NCI-H1417 treated with DMSO at 0.1 percent for 48 hours (cell line): ENCODE measurements at places on chromosomes 12 and 14.
A peak's percentile ranks its signal among the peaks of the same experiment; 100 is the strongest.

- no peak for DNase-seq
Measured at GRCh38 chr12:113361574-113362370, 3.4 kb downstream of the PLBD2 start.

DNA sequence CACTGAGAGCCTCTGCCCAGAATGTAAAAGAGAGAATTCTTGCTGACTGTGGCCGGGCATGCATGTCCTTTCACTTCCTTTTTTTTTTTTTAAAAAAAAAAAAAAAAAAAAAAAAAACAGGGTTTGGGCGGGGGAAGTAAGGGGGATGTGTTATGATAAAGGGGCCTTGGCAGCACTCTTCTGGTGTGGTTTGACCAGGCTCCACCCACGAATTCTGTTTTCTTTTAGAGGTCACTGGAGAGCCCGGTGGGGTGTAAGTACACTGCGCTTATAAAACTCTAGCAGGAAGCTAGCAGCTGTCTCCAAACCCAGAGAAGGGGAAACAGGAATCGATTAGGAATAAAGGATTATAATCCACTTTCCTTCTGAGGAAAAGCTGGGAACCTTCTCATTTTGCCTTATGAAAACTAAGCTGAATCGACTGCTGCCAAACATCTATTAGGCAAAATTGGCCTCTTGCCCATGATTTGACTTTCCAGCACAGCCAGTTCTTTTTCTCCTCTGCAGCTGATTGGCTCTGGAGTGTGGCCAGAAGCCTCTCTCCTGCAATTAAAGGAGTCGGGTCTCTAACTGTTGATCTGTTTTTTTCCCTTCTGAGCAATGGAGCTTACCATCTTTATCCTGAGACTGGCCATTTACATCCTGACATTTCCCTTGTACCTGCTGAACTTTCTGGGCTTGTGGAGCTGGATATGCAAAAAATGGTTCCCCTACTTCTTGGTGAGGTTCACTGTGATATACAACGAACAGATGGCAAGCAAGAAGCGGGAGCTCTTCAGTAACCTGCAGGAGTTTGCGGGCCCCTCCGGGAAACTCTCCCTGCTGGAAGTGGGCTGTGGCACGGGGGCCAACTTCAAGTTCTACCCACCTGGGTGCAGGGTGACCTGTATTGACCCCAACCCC is 27.7 kb upstream of the HIGD1C start:
- DNase-seq = peak; percentile 87

DNA sequence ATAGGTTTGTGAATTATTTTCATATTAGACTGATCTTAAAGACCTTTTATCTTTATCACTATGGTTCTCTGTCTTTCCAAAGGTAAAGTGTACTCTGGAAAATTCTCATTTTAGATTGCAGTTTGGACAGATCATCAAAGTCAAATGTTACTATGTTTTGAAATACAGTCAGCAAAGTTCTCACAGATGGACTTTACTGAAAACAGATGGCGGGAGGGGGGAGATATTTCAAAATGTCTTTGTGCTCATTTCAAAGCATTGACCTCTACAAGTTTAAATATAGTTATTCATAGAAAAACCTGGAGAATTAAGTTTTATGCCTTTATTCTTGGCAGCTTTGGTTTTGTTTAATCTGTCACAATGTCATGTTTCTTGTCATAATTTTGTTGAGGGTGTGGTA is 51.8 kb upstream of the LRTM2 start:
- DNase-seq = no peak

DNA sequence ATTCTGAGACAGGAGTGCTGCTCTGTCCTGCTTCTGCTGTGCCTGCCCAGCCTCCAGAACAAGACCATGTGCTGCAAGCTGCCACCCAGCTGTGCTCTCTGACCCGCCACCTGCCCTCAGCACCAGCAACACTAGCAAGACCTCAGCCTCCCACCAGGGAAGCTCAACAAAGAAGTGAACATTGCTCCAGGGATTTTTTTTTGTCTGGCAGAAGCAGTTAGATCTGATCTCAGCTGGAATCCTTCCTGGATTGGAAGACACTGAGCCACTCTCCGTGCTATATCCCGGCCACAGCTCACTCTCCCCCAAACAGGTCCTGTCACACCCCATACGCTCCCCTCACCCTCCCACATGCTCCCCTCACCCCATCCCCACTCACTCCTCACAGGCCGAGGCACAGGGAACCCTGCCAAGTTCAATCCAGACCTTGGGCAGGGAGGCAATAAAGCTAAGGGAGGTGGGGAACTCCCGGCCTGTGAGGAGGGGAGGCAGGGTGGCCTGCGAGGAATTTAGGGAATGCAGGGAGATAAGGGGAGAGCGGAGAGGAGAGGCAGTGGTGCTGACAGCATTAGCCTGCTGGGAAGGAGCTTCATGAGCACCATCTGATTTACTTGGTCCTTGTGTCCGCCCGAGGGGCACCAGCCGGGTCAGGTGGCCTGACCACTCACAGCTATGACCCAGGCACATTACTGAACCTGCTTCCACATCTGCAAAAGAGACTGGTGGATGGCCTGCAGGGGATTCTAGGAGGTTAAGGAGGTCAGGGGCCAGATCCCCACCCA is 29.7 kb downstream of the CCDC85C start:
- DNase-seq = peak; percentile 36

DNA sequence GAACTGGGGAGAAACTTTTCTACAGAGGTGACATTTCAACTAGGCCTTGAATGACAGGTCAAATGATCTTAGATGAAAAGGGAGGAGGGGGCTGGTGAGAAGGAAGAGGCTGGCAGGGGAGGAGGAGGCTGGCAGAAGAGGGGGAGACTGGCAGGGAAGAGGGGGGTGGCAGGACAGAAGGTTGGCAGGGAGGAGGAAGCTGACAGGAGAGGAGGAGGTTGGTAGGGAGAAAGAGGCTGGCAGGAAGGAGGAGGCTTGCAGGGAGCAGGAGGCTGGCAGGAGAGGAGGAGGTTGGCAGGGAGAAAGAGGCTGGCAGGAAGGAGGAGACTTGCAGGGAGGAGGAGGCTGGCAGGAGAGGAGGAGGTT is 63.4 kb upstream of the PPP4R3A start:
- no peak for DNase-seq

GRCh38 chr12:116619246-116619645 is 60.1 kb downstream of the MAP1LC3B2 start:
- no peak for DNase-seq

DNA sequence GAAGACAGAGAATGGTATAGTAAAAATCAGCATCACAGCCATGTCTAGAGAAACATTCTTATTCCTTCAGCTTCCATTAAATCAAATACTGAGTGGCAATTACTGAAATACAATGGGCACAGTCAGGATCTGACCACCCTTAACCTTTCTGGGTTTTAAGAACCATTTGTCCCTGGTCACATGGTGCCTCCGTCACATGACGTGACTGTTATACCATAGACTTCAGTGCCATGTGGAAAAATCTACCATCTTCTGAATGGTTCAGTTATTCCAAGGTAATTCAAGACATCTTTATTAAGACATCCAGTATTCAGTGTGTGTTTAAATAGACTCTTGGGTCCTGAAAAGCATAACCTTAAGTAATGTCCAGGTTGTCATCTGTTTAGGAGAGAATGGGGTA is 553.1 kb upstream of the FLRT2 start:
- DNase-seq = no peak

DNA sequence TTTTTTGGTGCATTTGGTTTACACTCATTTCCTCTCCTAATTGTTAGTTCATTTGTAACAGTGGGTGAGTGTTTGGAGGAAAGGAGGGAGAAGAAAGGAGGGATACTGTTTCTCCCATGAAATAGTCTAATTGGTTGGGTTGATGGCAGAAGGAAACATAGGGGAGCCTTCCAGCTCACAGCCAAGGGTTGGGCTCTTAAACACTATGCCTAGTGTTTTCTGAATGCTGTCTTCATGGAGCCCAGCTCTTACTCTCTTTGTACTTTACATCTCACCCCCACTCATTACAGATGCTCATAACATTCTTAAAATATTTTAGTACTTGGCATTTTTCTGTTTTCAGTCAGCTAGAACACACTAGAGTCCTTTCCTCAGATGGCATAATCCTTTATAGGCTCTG is 38.2 kb downstream of the BAZ2A start:
- DNase-seq = no peak

- DNase-seq = no peak
Measured at GRCh38 chr14:98014851-98015615, 1217.9 kb downstream of the VRK1 start.

DNA sequence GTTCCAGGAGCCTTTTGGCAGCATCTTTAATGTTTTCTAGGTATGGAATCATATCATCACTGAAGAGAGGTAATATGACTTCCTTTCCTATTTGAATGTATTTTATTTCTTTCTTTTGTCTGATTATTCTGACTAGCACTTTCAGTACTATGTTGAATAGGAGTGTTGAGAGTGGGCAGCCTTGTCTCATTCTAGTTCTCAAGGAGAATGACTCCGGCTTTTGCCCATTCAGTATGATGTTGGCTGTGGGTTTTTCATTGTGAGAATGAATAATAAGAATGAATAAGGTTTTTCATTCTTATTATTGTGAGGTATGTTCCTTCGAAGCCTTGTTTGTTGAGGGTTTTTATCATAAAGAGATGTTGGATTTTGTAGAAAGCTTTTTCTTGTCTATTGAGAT is 98.9 kb downstream of the GPHN start:
- no peak for DNase-seq

DNA sequence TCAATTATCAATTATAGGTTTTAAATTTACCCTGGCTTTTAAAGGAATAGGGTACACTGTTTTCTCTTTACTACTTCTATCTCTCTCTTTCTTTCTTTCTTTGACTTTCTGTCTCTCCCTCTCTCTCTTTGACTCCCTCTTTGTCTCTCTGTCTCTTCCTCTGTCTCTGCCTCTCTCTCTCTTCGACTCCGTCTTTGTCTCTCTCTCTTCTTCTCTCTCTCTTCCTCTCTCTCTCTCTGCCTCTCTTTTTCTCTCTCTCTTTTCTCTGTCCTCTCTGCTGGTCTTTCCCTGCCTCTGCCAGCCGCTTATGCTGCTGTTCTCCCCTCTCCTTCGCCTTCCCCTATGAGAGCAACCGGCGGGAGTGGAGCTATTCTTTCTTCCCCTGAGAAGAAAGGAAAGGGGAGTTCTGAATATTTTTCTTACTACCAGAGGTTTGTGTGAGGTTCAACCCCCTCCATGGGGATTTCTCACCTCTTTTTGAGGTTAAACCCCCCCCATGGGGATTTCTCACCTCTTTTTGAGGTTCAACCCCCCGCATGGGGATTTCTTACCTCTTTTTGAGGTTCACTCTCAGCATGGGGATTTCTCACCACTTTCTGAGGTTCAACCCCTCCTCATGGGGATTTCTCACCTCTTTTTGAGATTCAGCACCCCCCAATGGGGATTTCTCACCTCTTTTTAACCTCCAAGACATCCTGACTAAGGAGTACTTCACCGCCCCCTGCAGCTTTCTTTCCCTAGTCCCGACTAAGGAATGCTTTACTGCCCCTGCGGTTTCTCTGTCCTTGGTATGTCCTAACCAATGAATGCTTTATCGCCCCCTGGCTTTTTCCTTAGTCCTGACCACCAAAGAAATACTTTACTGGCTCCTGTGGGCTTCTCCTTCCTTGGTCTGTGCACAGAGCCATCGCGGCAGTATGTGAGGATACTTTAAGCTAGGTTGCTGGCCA is 27.4 kb upstream of the DDHD1 start:
- no peak for DNase-seq

DNA sequence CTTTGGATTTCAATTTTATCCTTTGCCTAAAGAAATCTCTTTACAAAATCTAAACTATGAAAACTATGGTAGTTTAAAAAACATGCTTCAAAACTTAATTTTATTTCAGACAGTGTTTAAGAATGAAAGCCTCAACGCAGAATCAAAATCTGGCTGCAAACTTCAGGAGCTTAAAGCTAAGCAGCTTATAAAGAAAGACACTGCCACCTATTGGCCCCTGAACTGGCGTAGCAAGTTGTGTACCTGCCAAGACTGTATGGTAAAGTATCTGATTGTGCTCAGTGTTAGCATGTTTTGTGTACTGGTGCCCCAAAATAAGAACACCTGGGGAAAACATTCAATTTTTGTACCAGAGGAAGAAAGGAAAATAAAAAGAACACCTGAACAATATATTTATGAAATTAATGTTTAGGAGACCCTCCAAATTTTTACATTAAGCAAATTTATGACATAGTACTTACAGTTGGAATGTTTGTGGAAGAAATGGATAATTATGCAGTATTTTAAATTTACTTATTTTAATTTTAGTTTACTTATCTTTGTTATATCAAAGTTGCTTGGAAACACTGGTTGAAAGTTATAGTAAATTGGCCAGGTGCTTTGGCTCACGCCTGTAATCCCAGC is 12.2 kb downstream of the UBR7 start:
- DNase-seq = no peak

- no peak for DNase-seq
Measured at GRCh38 chr12:26205941-26206340, 10.6 kb downstream of the SSPN start.

DNA sequence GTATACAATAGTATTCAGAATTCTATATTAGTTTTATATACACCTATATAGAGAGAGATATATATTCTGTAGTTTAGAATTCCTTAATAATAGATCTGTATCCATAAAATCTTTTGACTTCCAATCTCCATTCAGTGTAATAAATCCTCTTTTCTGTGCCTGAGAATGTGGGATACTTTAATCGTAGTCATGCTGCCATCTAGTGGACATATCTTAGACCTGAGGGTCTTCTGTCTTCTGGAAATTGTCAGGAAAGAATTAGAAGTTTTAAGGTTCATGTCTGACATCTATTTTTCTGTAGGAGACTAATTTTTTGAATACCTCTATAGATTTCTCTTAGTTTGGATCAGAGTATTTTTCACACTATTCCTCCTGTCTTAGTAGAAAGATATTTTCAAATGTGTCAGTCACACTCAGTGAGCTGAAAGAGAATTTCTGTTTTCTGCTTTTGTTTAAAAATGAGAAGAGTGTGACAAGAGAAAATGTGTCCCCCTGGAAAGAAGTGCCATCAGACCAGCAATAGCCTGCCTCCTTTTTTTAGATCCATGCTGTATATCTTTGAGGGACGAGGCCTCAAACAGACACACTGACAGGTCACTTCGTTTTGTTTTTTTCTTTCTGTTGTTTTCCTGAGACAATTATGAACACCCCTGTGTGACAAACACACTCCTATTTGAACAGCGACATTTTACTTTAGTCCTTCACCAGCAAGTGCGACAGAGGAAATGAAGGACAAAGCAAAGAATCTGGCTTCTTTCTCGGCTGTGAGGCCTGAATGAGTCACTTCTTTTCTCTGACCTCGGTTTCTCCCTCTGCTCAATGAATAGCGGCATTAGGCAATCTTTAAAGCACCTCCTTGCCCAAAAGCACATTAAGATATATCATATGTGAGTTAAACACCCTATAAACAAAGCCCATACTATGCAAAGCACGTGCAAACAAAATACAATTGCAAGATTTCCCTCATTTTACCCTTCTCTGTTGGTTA is 96.3 kb downstream of the GALC start:
- peak; percentile 38 for DNase-seq

GRCh38 chr12:78431931-78432330 is 432.6 kb upstream of the SYT1 start:
- DNase-seq = no peak

GRCh38 chr12:43315961-43316360 is 236.0 kb downstream of the ADAMTS20 start:
- no peak for DNase-seq
